ENCODE measurements at places on chromosomes 6 and 20. TPM values are rescaled to one million over a fixed set of nuclear protein-coding genes. Genes with fewer than 3 reads are reported as not detected.
A peak's percentile ranks its signal among the peaks of the same experiment; 100 is the strongest.

DNA sequence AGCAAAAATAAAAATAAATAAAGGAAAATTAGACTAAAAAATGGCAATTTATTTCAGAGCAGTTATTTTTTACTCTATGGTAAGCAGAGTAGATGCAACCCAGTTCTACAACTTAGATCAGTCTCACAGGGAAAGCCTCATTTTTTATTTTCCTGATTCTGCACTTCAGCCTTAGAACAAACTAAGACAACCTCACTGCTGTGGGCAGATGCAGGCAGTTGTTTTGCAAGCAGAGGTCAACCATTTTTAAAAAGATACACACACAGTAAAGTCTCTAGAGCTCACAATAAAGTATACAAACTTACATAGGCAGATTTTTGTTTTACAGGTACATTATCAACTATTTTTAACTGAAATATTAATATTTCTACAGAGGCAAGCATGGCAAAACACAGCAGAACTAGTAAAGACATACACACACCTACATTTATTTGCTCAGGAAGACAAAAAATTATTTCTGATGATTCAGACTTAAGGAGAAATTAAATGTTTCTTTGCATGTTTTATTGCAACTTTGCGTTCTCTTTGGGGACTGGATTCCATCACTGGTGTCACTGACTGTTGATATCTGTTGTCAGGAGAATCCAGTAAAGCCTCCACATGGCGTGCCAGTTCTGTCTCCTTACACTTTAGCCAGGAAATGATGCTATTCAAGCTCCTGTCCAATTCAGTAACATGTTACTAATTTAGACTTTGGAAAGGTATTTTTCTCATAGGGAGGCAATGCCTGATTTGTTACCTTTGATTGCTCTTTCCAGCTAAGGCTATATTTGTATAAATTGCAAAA lies 102.7 kb downstream of the TRDN start:
- DNase-seq: no peak

DNA sequence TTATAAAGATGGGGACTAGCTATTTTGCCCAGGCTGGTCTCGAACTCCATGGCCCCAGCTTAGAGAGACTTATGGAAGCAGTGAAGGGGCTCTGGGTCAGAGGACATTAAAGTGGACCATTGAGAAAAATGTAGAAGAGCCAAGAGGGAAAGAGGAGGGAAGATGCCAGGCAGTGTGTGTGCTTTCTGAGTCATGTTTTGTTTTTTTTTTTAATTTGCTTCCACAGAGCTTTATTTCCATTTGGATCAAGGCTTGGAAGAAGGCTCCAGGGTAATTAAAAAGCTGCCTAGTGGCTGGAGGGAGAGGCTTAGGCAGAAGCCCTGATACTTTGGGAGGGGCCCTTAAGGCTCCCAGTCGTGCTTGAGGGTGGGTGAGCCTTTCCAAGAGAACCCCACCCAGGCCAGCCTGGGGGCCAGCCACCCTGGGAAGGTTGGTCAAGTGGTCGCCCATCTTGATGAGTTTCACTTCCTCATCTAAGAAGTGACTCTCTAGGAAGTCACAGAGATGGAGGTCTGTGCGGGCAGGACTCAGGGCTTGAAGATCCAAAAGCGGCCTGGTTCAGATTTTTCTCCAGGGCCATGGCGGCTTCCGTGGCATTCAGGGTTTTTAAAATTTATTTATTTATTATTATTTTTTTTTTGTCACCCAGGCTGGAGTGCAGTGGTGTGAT lies 3.0 kb upstream of the ZNF335 start:
- DNase-seq: no peak

DNA sequence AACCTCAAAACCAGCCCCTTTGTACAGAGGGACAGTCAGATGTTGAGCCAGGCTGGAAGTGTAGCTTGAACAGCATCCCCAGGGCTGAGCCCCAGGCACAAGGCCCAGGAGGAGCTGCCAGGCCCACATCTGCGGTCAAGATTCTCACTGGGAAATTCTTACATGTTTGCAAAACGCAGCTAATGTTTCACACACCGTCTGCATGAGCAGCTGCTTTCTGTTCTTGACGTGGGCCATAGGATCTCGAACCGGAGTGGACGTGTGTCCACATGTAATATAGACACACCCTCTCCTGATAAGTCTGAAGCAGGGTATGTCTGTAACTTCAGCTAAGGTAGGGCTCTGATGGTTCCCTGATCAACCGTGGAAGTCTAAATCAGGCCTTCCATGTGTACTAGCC lies 41.3 kb upstream of the TRAF3IP2 start:
- no peak for DNase-seq

DNA sequence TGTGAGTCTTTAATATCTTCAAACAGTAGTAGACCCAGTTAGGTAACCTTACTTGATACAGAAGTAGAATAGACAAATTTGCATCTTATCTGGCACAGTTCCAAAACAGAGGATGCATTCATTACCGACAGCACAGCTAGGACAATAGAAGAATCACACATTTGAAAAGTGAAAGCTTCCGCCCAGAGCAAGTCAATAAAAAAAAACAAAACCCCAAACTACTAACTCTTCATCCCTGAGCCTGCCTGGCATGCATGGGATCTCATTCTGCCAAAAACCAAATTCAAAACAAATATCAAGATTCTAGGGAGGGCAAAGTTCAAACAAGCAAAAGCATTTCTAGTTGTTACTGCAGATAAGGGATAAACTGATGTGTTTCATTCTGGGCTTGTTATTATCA lies 235.4 kb downstream of the BTBD9 start:
- DNase-seq: peak; percentile 18

SYNCRIP gene
- 29.2 TPM for polyA plus RNA-seq

TFAP2C gene
- 0.39 TPM for polyA plus RNA-seq

ADGB gene
- not detected for polyA plus RNA-seq

RBPJL gene
- polyA plus RNA-seq: not detected
